H1 (cell line): ENCODE measurements at places on chromosomes 3 and 15. TPM values are rescaled to one million over a fixed set of nuclear protein-coding genes. Genes with fewer than 3 reads are reported as not detected.

Gene ACSBG1
- total RNA-seq = 6.1 and 7.1 TPM in 2 replicates

Gene ZDHHC23
- 14.1 and 15.7 TPM in 2 replicates for total RNA-seq

DNA sequence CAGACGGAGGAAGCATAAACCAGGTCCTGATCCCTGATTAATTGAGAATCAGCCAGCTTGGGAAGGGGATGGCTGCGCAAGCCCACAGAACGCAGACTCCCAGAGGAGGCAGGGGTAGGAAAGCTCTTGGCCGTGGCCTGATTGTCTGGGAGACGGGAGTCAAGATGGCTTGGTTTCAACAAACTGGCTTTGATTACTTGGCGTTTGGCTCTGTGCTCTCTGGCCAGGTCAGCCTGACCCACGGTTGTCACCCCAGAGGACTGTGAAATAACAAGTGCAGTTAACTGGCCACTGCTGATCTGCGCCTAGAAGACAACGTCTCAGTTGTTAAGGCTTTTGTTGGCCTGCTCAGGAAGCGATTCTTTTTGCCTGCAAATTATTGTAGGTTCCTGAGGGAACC lies 387.0 kb upstream of the PROK2 start:
- H3K4me1 ChIP-seq = no peaks in the 10 kb centered on the region
- no peak for DNase-seq
- H3K36me3 ChIP-seq = no peaks in the 10 kb centered on the region

- H3K27me3 ChIP-seq = no peaks in the 10 kb centered on the region
- H3K4me3 ChIP-seq = no peak overlapping the region
- no peak overlapping the region for H3K27ac ChIP-seq
- DNase-seq = no peak
- H3K36me3 ChIP-seq = no peaks in the 10 kb centered on the region
These were observed 110.8 kb downstream of the GREM1 start for GRCh38 chr15:32828507-32829186.

Gene SLC22A13
- total RNA-seq = 0.41 and 0.54 TPM in 2 replicates

DNA sequence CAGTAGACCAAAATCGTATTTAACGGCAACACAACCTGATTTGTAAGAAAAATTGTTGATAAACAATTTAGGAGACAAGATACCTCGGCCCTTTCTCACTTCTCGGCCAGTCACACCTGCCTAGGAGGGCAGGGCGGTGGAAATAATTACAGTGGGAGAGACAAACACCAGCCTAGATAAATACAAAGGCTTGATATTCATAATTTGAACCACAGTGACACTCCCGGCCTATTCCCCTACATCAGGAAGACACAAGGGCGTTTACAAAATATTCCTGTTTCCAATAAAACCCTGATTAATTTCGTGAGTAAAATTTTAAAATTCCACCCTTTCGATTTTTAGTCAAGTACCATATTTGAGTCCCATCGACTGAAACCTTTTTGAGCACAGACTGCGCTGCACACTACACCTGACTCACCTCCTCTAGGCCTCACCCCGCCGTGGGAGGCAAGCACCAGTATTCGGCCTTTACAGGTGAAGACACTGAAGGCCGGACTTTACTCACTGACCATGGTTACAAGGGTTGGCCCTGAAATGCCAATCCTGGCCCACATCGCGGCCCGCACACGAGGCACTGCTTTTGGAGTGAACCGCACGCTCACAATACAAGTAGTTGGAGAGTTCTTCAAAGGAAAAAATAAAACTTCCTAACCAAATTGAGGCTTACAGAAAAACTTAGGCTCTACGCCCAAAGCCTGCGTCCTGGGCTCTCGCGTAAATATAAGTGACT lies 794 bp downstream of the ARPP19 start:
- no peaks in the 10 kb centered on the region for H3K36me3 ChIP-seq
- no peak for DNase-seq
- H3K27ac ChIP-seq = peak overlapping the region; percentile 96
- no peaks in the 10 kb centered on the region for H3K4me1 ChIP-seq
- no peaks in the 10 kb centered on the region for H3K27me3 ChIP-seq

Gene OXNAD1
- 24.8 and 25.2 TPM in 2 replicates for total RNA-seq

DNA sequence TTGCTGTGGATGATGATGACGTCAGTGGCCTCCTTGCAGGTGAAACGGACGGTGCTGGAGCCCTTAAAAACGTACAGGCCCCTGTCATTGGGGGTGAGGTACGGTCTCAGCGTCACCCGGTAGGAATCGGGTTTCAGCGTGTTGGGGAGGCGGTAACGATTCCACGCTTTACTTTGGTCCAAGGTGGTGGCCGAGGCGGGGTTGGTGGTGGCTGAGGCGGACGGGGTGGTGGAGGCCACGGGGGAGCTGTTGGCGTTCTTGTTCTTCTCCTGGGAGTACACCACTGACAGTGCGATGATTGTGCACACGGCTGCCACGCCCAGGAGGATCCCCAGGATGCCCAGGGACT lies 8.5 kb downstream of the ANPEP start:
- H3K27ac ChIP-seq = no peak overlapping the region
- no peak for DNase-seq
- no peak overlapping the region for H3K4me3 ChIP-seq
- no peaks in the 10 kb centered on the region for H3K36me3 ChIP-seq
- H3K4me1 ChIP-seq = peaks cover 2% of the 10 kb centered on the region

- H3K4me1 ChIP-seq = no peaks in the 10 kb centered on the region
- no peaks in the 10 kb centered on the region for H3K36me3 ChIP-seq
- H3K27ac ChIP-seq = no peak overlapping the region
- H3K4me3 ChIP-seq = no peak overlapping the region
These were observed 145.3 kb downstream of the ADAMTS17 start for GRCh38 chr15:100196326-100197058.

GRCh38 chr3:37126856-37127255 lies 47.5 kb downstream of the LRRFIP2 start:
- H3K36me3 ChIP-seq = no peaks in the 10 kb centered on the region
- DNase-seq = no peak
- H3K4me3 ChIP-seq = no peak overlapping the region

DNA sequence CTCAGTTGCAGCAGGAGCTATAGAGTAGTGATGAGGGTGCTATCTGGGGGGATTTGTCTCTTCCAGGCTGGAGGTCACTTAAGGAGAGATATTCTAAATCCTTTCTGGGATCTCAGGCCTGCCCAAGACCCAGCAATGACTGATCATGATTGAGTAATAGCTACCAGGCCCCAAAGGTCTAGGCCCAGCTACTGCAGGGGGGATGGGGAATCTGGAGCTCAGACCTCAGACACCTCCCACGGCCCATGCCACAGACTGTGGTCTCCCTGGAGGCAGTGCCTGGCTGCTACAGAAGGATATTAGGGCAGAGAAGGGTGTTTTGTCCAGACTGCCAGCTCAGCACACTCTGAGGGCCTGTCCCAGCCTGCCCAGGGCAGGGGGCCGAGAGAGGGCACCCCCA lies 6.9 kb downstream of the SLC38A3 start:
- DNase-seq = no peak
- no peak overlapping the region for H3K27ac ChIP-seq

DNA sequence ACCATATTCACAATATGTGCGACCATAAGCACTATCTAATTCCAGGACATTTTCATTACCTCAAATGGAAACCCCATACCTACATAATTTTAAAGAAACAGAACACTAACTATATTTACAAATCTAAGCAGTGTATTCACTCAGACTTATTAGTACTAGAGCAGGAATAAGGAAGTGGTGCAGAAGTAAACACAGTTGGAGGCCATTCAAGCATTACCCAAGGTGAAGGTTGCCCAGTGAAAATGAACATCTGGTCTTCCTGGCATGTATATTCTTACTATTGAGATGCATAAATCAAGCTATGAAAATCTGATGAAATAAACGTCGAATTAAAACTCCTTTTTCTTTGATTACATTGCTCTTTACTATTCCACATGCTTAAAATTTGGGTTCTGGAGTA lies 78.9 kb upstream of the TTC14 start:
- H3K27ac ChIP-seq = no peak overlapping the region
- no peak overlapping the region for H3K4me3 ChIP-seq
- H3K4me1 ChIP-seq = no peaks in the 10 kb centered on the region
- H3K27me3 ChIP-seq = no peaks in the 10 kb centered on the region

- H3K4me1 ChIP-seq = peaks cover 27% of the 10 kb centered on the region
- no peak overlapping the region for H3K27ac ChIP-seq
- H3K36me3 ChIP-seq = no peaks in the 10 kb centered on the region
- DNase-seq = no peak
- H3K4me3 ChIP-seq = no peak overlapping the region
These were observed 49.9 kb downstream of the KLF13 start for GRCh38 chr15:31376511-31376910.

Gene OR5K2
- total RNA-seq = not detected in 2 replicates

Gene ADPRH
- 4.1 and 4.2 TPM in 2 replicates for total RNA-seq

DNA sequence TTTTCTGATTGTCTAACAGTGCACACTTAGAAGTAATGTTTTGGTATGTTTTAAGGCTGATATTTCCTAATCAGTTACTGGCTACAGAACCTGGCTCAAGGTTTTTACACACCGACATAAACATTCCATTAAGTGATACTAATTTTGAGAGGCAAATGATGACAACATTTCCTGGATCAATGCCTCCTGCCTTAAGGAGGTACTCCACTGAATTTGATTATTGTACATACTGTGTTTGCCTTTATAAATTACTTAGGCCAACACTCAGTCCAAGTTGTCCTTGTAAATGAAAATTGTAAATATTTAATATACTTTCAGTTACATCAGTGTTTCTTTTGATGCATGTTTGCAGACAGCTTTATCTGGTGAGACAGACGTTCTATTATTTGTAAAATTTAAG lies 24.2 kb upstream of the LXN start:
- peaks cover 2% of the 10 kb centered on the region; the same call in 1 of the 2 replicates for H3K36me3 ChIP-seq
- no peaks in the 10 kb centered on the region for H3K4me1 ChIP-seq
- no peak for DNase-seq
- H3K27me3 ChIP-seq = no peaks in the 10 kb centered on the region
- no peak overlapping the region for H3K4me3 ChIP-seq

DNA sequence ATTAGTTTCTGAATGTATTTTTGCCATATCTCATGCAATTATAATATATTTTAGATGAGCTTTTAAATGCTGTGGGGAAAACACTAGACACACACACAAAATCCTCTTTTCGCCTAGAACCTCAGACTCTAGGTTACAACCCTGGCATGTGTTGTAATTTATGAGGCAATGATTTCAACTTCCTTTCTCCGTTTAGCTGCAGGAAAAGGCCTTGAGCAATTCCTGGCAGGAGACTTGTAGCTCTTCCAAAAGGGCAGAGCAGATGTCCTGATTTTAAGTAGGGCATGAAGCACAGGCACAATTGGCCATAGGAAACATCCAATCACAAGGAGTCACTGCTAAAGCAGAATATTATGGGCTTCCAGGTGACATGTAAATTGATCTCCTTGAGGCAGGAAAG lies 82.0 kb downstream of the GPR156 start:
- no peaks in the 10 kb centered on the region for H3K36me3 ChIP-seq
- no peaks in the 10 kb centered on the region for H3K4me1 ChIP-seq
- H3K27ac ChIP-seq = no peak overlapping the region
- no peak overlapping the region for H3K4me3 ChIP-seq
- DNase-seq = no peak

- H3K4me3 ChIP-seq = no peak overlapping the region
- no peak overlapping the region for H3K27ac ChIP-seq
These were observed 295.4 kb downstream of the SLC9A9 start for GRCh38 chr3:143552851-143553250.

- H3K4me1 ChIP-seq = no peaks in the 10 kb centered on the region
- no peak for DNase-seq
- H3K36me3 ChIP-seq = peaks cover 67% of the 10 kb centered on the region
- peaks cover 1% of the 10 kb centered on the region for H3K27me3 ChIP-seq
These were observed 37.6 kb downstream of the GMPS start for GRCh38 chr3:155908086-155908485.

DNA sequence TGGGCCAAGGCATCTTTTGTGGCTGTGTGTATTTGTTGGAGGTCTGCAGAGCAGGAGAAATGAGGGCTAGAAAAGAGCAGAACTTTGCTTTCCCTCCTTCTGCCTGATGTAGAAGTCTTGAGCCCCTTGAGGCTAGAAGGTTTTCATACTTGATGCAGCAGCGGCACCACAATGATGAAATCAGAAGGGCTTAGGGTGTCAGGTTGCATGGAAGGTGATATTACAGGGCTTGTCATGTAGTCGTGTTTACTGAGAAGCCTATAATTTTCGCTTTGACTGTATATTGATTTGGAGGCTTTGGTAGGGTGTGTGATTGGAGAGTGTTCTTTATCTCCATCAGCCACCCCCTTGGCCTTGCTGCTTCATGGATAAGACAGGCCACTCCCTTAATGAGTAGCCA lies 339.8 kb downstream of the THSD4 start:
- no peak overlapping the region for H3K27ac ChIP-seq
- H3K27me3 ChIP-seq = no peaks in the 10 kb centered on the region
- no peaks in the 10 kb centered on the region for H3K36me3 ChIP-seq
- no peak for DNase-seq

DNA sequence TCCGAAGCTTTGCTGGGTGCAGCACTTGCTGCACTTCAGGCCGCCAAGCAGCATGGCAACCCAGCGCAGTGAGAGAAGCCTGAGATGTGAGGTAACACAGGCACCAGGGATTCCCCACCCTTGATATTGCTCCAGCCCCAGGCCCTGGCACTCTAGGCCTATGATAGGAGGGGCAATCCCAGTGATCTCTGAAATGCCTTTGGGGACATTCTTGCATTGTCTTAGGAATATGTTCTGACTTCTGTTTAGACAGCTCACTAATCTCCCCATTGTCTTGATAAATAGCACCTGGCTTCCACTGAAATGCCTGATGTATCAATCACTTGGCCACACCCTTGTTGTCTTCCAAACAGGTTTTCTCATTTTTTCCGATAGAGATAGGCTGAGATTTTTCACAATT lies 102.8 kb downstream of the SOX14 start:
- peak; percentile 62 for DNase-seq
- H3K4me3 ChIP-seq = no peak overlapping the region
- H3K4me1 ChIP-seq = no peaks in the 10 kb centered on the region
- H3K36me3 ChIP-seq = no peaks in the 10 kb centered on the region

Gene HCN4
- 8.5 and 9.3 TPM in 2 replicates for total RNA-seq

GRCh38 chr15:39115379-39116057 lies 465.4 kb upstream of the THBS1 start:
- H3K4me3 ChIP-seq = no peak overlapping the region
- H3K27me3 ChIP-seq = no peaks in the 10 kb centered on the region
- no peak overlapping the region for H3K27ac ChIP-seq
- no peaks in the 10 kb centered on the region for H3K36me3 ChIP-seq
- no peaks in the 10 kb centered on the region for H3K4me1 ChIP-seq

- no peaks in the 10 kb centered on the region for H3K4me1 ChIP-seq
- DNase-seq = no peak
- no peak overlapping the region for H3K4me3 ChIP-seq
- no peak overlapping the region for H3K27ac ChIP-seq
- H3K27me3 ChIP-seq = no peaks in the 10 kb centered on the region
- no peaks in the 10 kb centered on the region for H3K36me3 ChIP-seq
These were observed 50.7 kb downstream of the ADAMTS17 start for GRCh38 chr15:100291106-100291505.

DNA sequence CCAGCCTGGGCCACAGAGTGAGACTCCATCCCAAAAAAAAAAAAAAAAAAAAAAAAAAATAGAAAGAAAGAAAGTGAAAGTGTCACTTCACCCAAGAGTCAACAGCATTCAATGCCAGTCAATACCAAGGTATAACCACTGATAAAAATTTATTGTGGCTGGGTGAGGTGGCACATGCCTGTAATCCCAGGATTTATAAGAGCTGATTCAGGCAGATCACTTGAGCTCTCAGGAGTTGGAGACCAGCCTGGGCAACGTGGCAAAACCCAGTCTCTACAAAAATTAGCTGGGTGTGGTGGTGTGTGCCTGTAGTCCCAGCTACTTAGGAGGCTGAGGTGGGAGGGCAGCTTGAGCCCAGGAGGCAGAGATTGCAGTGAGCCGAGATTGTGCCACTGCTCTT lies 46.5 kb upstream of the PIK3CB start:
- no peak overlapping the region for H3K27ac ChIP-seq
- H3K36me3 ChIP-seq = no peaks in the 10 kb centered on the region
- no peak overlapping the region for H3K4me3 ChIP-seq
- no peaks in the 10 kb centered on the region for H3K27me3 ChIP-seq
- no peaks in the 10 kb centered on the region for H3K4me1 ChIP-seq
